ENCODE measurements at places on chromosomes 3 and 15.
A peak's percentile ranks its signal among the peaks of the same experiment; 100 is the strongest.

DNA sequence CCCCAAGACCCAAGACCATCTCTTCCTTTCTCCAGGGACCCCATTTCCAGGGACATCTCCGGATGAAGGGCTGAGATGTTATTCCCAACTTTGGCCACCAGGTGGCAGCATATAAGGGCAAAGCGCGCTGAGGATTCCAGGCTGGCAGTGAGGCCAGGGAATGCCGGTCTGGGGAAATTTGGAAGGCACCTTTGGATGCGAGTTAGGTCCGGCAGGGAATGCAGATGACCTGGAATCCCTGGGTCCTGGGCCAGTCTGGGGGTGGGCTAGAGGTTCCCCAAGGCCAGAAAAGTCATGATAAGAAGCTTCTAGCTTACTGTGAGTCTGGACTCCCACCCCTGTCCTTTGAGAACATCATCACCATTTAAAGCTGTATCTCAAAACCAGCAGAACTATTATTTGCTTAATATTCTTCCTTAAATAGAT, 1.6 kb upstream of the CHST13 start:
- peak; percentile 50 for DNase-seq

DNA sequence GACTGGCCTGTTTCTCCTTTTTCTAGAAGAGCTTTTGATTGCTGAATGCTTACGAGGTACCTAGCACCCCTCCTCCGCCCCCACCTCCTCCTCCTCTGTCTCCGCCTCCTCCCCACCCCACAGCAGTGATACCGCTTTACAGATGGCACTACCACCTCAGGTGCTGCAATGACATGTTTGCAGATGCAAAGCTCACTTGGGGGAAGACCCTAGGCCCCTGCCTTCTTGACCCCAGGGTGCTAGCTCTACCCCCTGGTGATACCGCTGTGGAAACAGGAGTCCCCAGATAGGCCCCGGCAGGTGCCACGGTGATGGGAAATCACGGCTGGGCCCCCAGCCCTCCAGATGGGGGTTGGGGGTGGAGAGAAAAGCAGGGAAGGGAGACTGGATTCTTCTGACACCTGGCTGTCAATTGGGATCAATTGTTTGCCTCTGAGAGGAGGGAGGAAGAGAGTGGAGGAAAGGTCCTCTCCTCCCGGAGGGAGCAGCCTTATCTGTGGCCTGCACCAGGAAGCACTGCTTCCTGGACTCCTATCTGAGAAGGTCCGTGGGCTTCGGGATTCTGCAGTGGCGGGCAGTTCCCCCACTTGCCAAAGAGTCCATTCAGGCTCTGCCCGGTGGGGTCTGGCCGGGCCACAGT, 37.6 kb downstream of the DNASE1L3 start:
- DNase-seq, result no peak

DNA sequence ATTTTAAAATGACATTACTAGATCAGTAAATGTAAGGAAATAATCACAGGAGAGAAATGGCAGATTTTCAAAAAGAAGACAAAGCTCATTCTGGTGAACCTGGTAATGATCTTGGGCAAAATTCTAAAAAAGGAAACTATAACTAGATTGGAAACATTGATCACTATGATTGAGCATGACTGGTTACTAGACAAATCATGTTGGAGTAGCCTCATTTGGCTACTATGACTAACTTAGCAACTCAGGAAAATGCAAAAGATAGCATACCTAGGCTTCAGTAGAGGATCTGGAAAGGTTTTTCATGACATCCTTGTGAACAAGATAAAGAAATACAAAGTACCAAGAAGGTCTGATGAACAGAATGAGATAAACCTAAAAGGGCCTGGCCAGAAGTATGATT, 7.6 kb upstream of the TMF1 start:
- no peak for DNase-seq

- DNase-seq, result no peak
These were observed 26.1 kb downstream of the ZXDC start for GRCh38 chr3:126449621-126450051.

DNA sequence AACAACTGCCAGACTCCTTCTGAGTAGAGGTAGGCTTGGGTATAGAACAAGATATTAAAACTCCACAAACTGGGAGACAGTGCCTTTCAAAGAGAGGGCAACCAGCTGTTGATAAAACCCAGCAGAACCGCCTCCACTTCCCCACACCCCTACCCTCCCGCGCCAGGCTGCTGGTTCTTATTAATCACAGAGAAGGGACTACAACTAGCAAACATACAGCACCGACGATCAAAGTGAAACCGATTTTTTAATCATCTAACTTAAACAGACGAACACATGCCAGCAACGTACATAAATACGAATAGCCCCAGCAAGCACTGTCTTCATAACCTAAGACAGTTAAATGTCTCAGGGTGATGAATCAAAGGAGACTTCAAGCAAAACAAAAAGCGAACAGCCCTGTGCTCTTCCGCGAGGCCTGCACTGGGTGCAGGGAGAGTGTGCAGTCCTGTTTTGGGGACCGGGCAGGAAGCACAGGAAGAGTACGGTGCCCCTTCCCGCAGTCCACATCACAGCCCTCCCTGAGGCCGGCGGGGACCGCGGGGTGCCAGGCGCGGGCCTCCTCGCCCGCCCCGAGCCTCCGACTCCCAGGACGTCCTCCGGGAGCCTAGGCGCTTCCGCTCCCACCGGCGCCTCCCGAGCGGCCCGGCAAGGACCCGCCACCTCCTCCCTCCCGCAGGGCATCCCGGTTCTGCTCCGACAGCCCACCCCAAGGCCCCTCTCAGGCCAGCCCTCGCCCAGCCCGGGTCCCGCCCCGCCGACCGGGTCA, 75.1 kb upstream of the VGLL4 start:
- DNase-seq, result peak; percentile 9

DNA sequence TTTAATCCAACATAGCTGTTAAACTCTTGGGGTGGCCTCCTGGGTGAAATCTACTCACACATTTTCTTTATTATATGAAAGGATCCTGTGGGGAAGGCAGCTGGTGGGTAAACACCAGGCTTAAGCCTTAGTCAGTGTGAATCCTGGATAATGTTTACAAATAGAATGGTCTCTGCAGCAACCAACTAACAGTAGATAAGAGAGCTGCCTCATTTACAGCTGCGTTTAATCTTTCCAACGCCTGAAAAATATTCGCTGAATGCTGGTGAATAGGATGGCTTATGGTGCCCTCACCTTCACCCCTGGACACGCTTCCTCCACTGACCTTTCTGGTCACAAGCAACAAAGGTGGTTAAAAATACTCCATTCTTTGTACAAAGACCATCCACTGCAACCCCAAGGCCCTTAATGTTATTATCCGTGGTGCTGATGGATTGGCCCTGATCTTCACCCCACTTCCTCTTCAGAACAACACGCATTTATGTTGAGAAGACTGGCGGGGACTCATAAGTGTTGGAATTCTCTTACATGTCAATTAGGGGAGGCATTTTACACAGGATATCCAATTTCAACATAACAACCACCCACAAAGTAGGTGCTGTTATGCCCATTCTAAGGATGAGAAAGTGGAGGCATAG, 120.0 kb upstream of the FRMD4B start:
- no peak for DNase-seq

GRCh38 chr15:90582553-90582952, 52.8 kb downstream of the CRTC3 start:
- DNase-seq, result no peak

GRCh38 chr3:86047161-86047560, 943.8 kb downstream of the VGLL3 start:
- DNase-seq, result no peak

- no peak for DNase-seq
These were observed 67.2 kb upstream of the SIAH2 start for GRCh38 chr3:150830094-150830681.

DNA sequence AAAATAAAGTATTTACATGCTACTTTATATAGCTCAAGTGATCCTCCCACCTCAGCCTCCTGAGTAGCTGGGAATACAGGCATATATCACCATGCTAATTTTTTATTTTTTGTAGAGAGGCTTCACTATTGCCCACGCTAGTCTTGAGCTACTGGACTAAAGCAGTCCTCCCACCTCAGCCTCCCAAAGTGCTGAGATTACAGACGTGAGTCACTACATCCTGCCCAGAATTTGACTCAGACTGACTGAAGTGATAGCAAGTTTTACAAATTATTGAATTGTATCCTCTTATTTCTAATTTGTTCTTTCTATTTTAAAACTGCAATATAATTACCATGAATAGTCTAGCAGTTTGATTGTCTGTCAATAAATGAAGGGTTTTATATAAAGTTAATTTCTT, 210.3 kb upstream of the CGNL1 start:
- no peak for DNase-seq

- DNase-seq, result no peak
These were observed 99.0 kb upstream of the RBMS3 start for GRCh38 chr3:29181872-29182271.

DNA sequence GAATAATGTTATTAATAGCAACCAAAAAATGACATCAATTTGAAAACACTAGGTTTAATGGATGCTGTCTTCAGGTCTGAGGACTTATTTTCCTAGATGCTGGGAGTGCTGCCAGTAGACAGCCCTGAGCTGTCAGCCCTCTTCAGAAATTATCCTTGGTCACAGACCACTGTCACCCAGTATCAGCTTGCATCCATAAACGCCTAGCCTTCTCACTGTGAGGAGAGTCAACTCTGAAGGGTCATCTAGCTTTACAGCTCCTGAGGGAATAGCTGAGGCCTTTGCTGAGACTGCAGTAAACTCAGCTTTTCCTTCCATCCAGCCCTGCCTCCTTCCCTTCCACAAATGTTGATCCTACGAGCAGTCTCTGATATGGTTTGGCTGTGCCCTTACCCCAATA, 19.4 kb upstream of the MNS1 start:
- no peak for DNase-seq

GRCh38 chr3:26799679-26800317, 177.2 kb downstream of the LRRC3B start:
- DNase-seq, result no peak

DNA sequence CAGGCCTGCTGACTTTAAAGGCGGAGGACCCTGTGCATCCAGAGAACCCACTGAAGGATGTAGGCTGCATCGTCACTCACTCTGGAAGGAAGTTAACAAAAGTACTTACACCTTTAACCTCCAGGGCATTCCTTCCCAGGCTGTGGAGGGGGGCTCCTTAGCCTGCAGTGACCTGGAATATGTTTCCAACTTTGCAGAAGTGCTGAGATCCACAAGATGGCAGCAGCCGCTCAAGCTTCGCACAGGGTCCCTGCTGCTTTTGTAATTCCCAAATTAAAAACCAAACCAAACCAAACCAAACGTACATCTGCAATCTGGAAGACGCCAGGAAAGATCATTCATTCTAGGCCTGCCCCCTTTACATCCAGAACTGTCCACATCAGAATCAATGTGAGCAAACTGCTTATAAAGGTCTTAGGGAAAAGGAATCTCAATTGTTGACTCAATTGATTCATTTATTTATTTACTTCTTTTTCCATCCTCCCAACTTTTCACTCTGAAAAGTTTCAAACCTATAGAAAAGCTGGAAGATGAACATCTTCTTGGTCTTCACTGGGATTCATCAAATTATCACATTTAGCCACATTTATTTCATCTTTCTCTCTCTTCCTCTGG, 70.5 kb upstream of the KLHL25 start:
- DNase-seq, result no peak

DNA sequence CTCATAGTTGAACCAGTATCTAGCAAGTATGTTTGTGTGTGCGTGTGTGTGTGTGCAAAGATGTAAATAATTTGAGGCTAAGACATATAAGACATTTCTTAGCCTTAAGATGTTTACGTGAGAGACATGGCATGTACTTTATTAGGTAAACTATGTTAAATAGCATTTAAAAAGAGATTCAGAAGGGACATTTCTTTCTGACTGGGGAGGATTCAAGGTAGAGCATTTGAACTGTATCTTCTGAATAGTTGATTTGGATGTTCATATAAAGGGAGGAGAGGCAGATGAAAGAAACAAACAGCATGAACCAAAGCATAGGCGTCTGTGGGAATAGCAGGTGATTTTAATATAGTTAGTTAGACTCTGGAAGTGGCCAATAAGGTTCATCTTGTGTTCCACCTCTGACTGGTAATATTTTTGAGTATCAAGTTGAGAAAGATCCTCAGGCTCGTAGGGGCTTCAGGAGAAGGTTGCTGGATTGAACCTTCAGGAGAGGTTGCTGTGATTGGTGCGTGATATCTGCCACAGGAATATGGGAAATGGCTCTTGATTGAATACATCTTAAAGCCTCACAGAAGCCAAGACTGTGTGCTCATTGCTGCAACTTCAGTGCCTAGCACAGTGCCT, 12.6 kb downstream of the NFKBIZ start:
- no peak for DNase-seq

DNA sequence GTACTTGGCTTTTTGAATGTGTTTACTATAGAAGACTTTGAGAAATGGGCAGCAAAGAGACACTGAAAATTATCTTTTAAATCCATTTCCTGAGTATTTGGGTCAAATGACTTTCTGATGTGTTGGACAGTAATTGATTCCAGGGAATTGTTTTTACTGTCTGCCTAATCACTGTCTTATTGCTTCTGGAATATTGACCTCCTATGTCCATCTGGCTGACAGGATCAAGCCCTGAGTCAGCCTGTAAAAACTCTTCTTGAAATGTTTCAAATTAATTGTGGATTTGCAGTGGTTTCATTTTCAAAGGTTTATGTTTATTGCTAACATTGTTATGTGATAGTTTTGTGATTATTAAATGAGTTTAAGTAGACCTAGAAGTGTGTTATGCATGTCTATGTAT, 50.6 kb upstream of the MLF1 start:
- no peak for DNase-seq

GRCh38 chr3:79344876-79345871, 422.6 kb downstream of the ROBO1 start:
- no peak for DNase-seq

- DNase-seq, result no peak
These were observed 710.8 kb downstream of the PLOD2 start for GRCh38 chr3:145450018-145450682.

DNA sequence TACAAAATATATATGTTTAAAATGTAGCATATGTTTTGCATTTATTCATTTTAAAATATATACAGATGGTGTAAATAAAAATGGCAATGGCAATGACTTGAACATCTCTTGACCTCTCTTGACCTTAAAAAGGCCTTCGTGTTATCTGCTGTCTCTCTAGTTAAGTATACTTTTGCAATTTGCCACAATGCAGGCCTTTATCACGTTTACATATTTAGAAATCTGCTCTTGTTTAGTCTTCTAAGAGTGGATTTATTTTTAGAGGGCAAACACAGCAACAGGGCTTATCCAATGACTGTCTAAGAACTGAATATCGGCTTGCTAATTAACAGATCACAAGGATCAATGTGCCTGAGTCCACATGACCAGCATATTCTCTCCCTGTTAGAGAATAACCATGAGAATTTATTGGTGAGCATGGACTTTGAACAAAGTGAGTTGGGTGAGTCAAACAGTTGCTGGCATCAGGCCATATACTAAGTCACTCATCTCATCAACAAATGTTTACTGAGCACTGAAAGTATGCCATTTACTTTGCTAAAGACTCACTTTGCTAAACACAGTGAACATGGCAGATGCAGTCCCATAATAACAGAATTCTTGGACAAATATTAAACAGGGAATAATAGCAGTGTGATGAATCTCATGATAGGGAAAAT, 48.2 kb downstream of the MDFIC2 start:
- DNase-seq, result no peak

- DNase-seq, result no peak
These were observed 386.8 kb downstream of the TBC1D5 start for GRCh38 chr3:17355591-17355990.

GRCh38 chr3:188220988-188221818, 67.2 kb downstream of the LPP start:
- no peak for DNase-seq

- no peak for DNase-seq
These were observed 1.0 kb upstream of the C3orf52 start for GRCh38 chr3:112084980-112085705.
